Activated naive CD4-positive, alpha-beta T cell treated with Interleukin-2 at 50 U/mL for 16 hours (primary cell): ENCODE measurements at places on chromosomes 12 and 14.

- DNase-seq: no peak
Observed at GRCh38 chr14:20820063-20820904, 17.6 kb upstream of the RNASE1 start.

GRCh38 chr12:99039367-99040120, 394.5 kb downstream of the APAF1 start:
- no peak for DNase-seq

- no peak for DNase-seq
Observed at GRCh38 chr12:30191696-30192455, 408.1 kb upstream of the TMTC1 start.

DNA sequence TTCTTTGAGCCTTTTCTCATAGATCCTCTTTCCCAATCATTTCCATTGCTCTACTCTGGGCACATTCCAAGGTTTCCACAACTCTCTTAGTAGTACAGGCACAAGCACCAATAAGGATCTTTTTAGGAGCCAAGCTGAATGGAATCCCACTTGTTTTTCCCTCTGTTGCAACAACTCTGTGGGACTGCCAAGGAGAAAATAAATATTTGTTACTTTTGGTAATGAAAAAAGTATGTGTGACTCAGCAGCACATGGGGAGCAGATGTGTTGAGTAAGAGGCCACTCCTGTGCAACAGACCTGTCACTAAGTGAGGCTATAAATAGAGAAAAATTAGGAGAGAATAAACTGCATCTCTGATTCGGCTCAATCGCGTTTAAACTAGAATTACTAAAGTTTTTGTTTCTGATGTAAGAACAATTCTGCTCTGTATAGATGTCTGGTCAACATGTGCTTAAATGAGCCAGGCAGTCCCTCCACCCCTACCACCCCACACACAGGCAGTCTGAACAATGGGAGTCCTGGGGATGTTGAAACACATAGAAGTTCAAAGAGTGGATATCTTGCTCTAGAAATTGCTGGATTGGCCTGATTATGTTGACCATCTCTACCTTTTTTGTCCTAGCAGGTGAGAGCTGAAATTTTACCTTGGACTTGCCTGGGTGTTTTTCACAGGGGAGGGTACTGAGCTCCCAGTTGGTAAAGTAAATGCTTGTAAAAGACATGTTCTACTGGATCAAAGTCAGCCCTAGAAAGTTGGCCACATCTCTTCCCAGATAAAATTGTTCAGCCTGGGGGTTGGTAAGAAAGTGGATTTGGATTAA, 244.3 kb upstream of the NOVA1 start:
- DNase-seq: no peak

DNA sequence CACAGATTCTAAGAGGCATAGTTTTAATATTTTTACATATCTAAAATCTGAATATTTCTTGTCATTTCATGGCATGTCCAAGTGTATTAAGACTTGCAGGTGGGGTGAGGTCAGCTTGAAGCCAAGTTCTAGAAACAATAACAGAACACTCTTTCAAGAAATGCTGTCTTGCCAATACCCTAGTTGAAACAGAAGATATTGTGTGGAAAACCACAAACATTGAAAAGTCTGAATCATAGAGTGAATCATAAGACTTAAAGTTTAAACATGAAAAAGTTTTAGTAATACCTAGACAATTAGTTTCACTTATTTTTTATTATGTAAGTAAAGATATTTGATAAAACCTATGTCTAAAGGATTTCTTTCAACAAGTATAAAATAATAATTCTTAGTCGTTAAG, 191.5 kb upstream of the CAND1 start:
- no peak for DNase-seq

GRCh38 chr14:66085224-66085623, 400.9 kb upstream of the CCDC196 start:
- DNase-seq: no peak

DNA sequence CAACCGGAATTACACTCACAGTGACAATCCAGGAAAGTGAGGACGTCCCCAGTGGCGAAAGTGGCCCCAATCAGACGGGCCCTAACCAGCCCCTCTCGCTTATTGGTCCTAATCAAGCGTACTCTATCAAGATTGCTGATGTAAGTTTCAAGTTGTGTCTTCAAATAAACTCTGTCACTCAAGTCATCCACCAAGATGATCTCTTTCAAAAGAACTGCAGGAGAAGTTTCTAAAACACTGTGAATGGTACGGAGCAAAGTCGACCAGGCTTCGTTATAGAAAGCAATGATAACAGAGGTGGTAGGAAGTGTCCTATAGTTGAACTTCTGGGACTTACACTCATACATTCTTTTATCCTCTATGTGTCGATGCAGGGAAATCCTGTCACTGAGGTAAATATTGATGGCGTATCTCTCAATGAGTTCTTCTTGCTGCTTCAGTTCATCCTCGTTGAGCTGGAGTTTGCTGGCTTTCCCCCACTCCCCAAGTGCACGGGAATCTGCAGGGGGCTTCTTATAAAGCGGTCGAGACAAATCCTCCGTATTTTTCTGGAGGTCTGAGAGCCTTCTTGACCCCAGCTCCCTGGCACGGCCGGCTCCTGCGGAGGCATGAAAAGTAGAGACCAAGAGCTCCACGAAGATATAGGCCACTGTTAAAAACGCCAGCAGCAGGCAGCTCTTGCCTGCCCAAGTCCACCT, 604 bp downstream of the GALNT4 start:
- DNase-seq: no peak

GRCh38 chr12:101959607-101960006, 82.2 kb downstream of the DRAM1 start:
- no peak for DNase-seq

- no peak for DNase-seq
Observed at GRCh38 chr14:23951590-23952201, 1.9 kb upstream of the DHRS4 start.

GRCh38 chr14:48391661-48392060, 716.3 kb upstream of the MDGA2 start:
- no peak for DNase-seq

GRCh38 chr12:128076188-128076587, 190.8 kb upstream of the TMEM132C start:
- no peak for DNase-seq

DNA sequence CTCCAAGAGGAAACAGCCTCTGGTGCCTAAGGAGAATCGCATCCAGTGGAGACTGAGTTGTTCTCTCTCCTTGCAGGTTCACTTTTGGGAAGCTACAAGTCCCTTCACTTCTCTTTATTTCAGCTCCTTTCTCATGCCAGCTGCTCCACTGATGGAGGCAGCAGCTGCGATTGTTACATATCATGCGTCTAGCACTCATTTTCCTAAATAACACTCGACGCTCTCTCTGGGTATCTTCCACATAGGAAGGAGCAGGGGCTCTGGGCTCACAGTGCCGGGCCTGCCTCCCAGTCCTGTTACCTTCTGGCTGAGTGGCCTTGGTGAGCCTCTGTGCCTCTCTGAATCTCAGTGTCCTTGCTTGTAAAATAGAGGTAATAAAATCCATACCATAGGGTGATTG, 162.6 kb upstream of the HIF1A start:
- no peak for DNase-seq

GRCh38 chr14:76778546-76779215, 17.4 kb downstream of the VASH1 start:
- DNase-seq: no peak
